ENCODE measurements at places on chromosomes 1 and 21. TPM values are rescaled to one million over a fixed set of nuclear protein-coding genes. Genes with fewer than 3 reads are reported as not detected.

Gene CFAP141
- total RNA-seq: not detected

Gene OTUD3
- 1.8 TPM for total RNA-seq

Gene RRAGC
- total RNA-seq: 25.9 TPM

Gene KLF17
- total RNA-seq: not detected
